ENCODE measurements at places on chromosomes 1 and 21. TPM values are rescaled to one million over a fixed set of nuclear protein-coding genes. Genes with fewer than 3 reads are reported as not detected.
A peak's percentile ranks its signal among the peaks of the same experiment; 100 is the strongest.

DNA sequence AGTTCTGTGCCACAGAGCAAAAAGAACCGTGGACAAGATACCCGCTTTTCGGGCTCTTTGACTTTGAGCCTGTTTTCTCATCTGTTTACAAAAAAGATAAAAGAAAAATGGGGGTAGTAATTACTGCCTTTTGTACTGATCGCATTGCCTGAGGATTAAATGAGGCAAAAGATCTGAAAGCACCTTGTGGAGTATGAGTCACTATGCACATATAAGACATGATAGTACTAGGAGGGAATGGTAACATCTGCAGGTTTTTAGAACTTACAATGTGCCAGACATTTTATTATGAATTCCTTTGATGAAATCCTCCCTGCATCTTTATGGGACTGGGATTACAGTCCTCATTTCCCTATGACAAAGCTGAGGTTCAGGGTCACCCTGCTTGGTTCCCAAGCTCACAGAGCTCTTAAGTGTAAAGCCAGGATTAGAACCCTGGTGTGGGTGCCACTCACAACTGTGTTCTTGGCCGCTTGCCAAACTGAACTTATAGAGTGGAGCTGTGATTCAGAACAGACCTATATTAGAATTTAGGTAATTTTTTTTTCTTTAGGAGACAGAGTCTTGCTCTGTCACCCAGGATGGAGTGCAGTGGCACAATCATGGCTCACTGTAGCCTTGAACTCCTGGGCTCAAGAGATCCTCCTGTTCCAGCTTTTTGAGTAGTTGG is 1.8 kb downstream of the DISC1 start:
- no peaks in the 10 kb centered on the region for H3K36me3 ChIP-seq
- H3K4me1 ChIP-seq = peaks cover 3% of the 10 kb centered on the region
- no peak for DNase-seq
- H3K4me3 ChIP-seq = no peak overlapping the region
- no peaks in the 10 kb centered on the region for H3K27me3 ChIP-seq

DNA sequence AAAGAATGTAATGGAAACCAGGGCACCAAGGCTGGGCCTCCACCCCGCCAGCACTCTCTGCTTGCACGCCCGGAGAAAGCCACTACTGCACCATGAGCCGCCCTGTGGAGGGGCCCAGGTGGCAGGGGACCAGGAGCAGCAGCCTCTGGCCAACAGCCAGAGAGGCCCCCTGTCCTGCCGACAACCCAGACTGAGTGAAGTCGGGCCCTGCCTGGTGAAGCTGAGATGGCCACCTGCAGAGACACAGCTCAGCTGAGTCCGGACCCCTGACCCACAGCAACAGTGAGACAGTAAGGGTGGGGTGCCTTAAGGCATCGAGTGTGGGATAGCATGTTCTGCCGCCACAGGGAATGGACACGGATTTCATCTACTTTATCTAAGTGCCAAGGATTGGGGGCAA is 28.9 kb downstream of the WDR4 start:
- peaks cover under 1% of the 10 kb centered on the region for H3K36me3 ChIP-seq
- DNase-seq = peak; percentile 64
- H3K27ac ChIP-seq = no peak overlapping the region
- no peak overlapping the region for H3K4me3 ChIP-seq
- no peaks in the 10 kb centered on the region for H3K4me1 ChIP-seq
- no peaks in the 10 kb centered on the region for H3K27me3 ChIP-seq

GRCh38 chr1:66982561-66983260 is 57.9 kb downstream of the MIER1 start:
- H3K27ac ChIP-seq = no peak overlapping the region
- no peak overlapping the region for H3K4me3 ChIP-seq
- H3K4me1 ChIP-seq = peaks cover 51% of the 10 kb centered on the region
- H3K27me3 ChIP-seq = no peaks in the 10 kb centered on the region

GRCh38 chr1:39729030-39729429 is 9.7 kb upstream of the PPIE start:
- peaks cover 10% of the 10 kb centered on the region for H3K4me1 ChIP-seq
- H3K27me3 ChIP-seq = no peaks in the 10 kb centered on the region
- H3K27ac ChIP-seq = no peak overlapping the region
- no peaks in the 10 kb centered on the region for H3K36me3 ChIP-seq
- H3K4me3 ChIP-seq = no peak overlapping the region

- no peaks in the 10 kb centered on the region for H3K4me1 ChIP-seq
- DNase-seq = no peak
- no peaks in the 10 kb centered on the region for H3K36me3 ChIP-seq
- H3K27ac ChIP-seq = no peak overlapping the region
Observed at GRCh38 chr1:58919959-58920321, 136.1 kb upstream of the JUN start.

GRCh38 chr1:213698092-213698702 is 289.6 kb upstream of the PROX1 start:
- DNase-seq = no peak
- H3K4me3 ChIP-seq = no peak overlapping the region
- H3K27ac ChIP-seq = no peak overlapping the region
- no peaks in the 10 kb centered on the region for H3K27me3 ChIP-seq

DNA sequence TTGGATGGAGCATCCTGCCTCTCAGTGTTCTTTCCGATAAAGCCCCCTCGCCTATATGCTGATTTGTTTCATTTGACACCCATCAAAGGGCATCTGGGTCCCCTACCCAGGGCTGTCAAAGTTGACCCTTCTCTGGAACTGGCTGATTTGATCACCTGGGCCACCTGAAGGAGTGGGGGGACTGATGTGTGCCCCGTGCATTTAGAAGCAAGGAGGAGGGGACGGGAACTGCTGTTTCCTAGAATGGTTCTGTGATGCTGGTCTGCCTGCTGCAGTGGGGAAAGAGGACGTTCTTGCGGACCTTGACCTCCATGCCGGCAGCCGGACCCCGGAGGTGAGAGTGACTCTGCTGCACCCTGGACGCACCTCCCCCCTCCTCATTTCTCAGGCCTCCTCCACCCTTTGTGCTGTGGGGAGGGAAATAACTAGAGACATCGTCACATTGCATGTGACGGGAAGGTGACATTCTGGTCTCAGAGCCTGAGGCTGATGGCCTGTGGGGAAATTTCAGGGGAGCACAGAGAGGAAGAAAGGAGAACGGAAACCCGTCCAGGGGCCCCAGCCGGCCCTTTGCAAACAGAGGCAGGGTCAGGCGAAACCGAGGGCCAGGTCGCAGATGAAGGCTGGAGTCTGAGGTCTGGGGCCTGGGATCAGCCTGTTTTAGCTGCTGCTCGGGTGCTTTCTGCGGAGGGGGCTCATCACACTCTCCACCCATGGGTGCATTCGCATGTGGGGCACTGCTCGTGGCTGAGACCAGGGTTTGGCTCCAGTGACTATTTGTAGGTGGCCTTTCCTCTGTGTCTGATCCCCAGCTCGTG is 25.7 kb downstream of the CRYAA start:
- H3K4me1 ChIP-seq = no peaks in the 10 kb centered on the region
- H3K4me3 ChIP-seq = no peak overlapping the region
- no peak overlapping the region for H3K27ac ChIP-seq
- H3K36me3 ChIP-seq = no peaks in the 10 kb centered on the region
- no peak for DNase-seq

DNA sequence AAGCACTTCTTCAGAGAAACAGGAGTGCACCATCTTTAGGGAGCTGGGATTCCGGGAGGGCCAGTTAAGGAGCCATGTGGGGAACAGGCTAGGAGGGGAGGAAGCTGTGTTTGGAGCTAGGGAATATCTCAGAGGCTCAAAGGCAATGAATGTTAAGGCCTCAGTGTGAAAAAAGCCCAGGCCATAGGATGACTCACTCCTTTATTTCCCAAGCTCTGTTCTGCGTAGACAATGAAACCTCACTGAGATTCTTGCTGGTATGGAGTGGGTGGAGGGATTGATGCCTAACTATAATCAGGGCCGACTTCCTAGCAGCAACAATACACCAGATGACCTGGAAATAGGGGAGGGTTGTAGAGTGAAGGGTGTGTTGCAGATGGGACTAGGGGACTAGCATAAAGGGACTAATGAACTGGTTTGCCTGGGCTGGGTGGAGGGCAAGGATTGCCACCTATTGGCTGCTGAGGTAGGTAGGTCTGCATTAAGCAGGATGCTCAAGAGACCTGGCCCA is 2.1 kb downstream of the GNAT2 start:
- no peak overlapping the region for H3K4me3 ChIP-seq
- peaks cover 14% of the 10 kb centered on the region for H3K4me1 ChIP-seq
- H3K27me3 ChIP-seq = no peaks in the 10 kb centered on the region
- no peaks in the 10 kb centered on the region for H3K36me3 ChIP-seq

DNA sequence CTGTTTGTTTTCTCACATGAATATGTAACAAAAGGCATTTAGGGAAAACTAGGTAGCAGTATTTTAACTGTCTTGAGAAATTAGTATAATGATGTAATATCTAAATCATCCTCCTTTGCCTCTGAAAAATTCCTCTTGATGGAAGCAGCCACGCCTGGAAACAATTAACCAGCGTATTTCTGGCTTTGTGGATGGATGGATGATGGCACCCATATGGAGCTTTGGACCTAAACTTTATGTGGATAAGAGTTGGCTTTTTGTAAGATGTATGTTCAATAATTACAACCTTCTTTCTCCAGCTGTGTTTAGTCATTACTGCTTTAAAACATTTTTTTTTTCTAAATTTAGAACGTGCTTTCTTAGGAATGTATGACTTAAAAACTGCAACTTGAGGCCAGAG is 12.7 kb downstream of the CDCA8 start:
- H3K4me3 ChIP-seq = no peak overlapping the region
- H3K27me3 ChIP-seq = no peaks in the 10 kb centered on the region
- no peak overlapping the region for H3K27ac ChIP-seq
- no peak for DNase-seq
- no peaks in the 10 kb centered on the region for H3K36me3 ChIP-seq

DNA sequence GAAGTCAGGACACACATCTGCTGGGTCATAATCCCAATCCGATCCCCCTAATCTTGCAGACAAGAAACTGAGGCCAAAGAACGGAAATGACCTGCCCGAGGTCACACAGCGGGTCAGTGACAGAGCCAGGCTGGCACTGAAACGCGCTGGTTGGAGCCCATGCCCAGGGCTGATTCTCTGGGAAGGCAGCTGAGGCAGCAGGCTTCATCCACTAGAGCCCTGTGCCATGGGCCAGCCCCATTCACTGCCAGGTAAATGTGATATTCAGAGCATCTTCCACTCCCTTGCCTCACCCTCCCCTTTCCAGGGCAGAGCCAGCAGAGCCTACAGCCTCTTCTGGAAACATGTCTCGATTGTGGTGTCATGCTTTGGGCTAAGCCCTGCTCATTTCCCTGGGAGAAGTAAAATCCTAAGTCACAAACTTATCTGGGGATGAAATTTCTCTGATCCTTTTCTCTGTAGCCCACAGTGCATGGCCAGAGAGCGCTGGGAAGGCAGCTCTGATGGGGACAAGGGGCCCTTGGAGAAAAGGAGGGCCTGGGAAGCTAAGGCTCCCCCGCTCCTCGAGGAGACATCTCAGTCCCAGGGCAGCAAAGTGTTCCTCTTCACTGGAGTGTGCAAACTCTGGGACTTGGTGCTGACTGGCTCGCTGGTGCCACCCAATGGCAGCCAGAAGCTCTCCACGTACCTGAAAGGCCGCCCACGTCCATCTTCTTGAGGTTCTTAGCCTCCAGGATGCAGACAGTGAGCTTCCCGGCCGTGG is 110.4 kb downstream of the SYT2 start:
- no peaks in the 10 kb centered on the region for H3K4me1 ChIP-seq
- H3K4me3 ChIP-seq = no peak overlapping the region
- no peak overlapping the region for H3K27ac ChIP-seq
- H3K36me3 ChIP-seq = no peaks in the 10 kb centered on the region

DNA sequence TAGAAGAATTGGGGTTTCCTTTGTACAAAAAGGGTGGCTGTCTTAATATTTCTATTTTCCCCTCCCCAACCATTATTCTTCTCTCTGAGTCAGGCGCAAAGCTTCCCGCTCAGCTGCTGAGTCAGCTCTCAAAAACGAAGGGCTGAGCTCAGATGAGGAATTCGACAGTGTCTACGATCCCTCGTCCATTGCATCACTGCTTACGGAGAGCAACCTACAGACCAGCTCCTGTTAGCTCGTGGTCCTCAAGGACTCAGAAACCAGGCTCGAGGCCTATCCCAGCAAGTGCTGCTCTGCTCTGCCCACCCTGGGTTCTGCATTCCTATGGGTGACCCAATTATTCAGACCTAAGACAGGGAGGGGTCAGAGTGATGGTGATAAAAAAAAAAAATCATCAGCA is 3.0 kb upstream of the TUFT1 start:
- H3K36me3 ChIP-seq = peaks cover 16% of the 10 kb centered on the region
- H3K4me3 ChIP-seq = no peak overlapping the region
- DNase-seq = no peak
- H3K27me3 ChIP-seq = no peaks in the 10 kb centered on the region
- H3K27ac ChIP-seq = no peak overlapping the region

DNA sequence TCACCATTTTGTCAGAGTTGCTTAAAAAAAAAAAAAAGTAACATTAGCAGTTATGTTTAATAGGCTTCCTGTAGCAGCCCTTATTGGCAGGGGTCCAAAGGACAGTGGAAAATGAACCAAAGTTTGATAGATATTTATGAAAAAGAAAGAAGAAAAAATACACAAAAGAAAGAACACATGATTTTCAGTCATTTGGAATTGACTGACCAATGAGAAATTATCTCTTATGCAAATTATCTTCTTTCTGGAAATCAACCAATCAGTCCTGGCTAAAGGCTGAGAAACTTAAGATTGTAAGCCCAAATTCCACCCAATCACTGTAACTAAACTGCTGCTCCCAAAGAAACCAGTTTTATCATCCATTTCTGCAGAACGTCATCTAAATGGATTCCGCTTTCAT is 282.4 kb downstream of the TM2D1 start:
- no peaks in the 10 kb centered on the region for H3K27me3 ChIP-seq
- H3K36me3 ChIP-seq = no peaks in the 10 kb centered on the region
- no peak overlapping the region for H3K27ac ChIP-seq
- no peaks in the 10 kb centered on the region for H3K4me1 ChIP-seq

- no peaks in the 10 kb centered on the region for H3K36me3 ChIP-seq
- peak overlapping the region; percentile 71 for H3K27ac ChIP-seq
- H3K4me3 ChIP-seq = no peak overlapping the region
- peaks cover 28% of the 10 kb centered on the region for H3K4me1 ChIP-seq
- peak; percentile 86 for DNase-seq
Observed at GRCh38 chr1:213585402-213585801, 402.4 kb upstream of the PROX1 start.

The KCNN3 gene
- 0.28 TPM for total RNA-seq

The FAM72A gene
- 1.6 TPM for total RNA-seq

The FHL3 gene
- 7.9 TPM for total RNA-seq

The PDE4DIP gene
- total RNA-seq = 38.7 TPM

The PTGER3 gene
- 6.3 TPM for total RNA-seq

The ADAM30 gene
- total RNA-seq = not detected
